Activated T-cell treated with anti-CD3 and anti-CD28 coated beads, Interleukin-2, amount 50 U/mL, for 1 hour (primary cell): ENCODE measurements at places on chromosomes 3 and 15.

DNA sequence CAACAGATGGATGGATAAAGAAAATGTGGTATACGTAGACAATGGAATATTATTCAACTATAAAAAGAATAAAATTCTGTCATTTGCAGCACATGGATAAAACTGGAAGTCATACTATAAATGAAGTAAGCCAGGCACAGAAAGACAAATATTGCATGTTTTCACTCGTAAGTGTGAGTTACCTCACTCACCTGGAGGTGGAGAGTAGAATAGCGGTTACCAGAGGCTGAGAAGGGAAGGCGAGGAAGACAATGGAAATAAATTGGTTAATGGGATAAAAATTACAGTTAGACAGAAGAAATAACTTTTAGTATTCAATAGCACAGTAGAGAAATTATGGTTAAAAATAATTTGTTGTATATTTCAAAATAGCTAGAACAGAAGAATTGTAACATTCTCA is 141.6 kb downstream of the EFHB start:
- no peak for DNase-seq

GRCh38 chr15:88681610-88682221 is 42.9 kb downstream of the ISG20 start:
- DNase-seq: no peak

- peak; percentile 52 for DNase-seq
Observed at GRCh38 chr3:71066849-71067261, 516.7 kb downstream of the FOXP1 start.

- DNase-seq: no peak
Observed at GRCh38 chr3:174462916-174463315, 396.2 kb upstream of the NAALADL2 start.

GRCh38 chr3:99332718-99333117 is 305.7 kb upstream of the COL8A1 start:
- no peak for DNase-seq

DNA sequence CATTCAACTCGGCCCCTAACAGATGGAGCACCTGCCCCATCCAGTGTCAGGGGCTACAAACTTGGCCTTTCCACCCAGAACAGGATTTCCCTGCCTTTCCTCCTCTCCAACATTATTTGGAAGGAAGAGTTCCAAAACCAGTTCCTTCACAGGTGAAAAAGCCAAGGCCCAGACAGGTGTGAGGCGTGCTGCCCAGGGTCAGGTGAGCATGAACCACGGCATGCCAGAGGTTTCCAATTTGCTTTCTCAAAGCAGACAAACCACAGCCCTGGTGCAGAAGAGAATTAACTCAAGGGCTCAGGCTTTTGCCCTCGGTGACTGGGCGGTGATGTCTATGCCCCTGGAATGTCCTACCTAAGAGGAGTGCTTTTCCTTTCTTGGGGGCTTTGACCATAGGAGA is 43.2 kb downstream of the LDHAL6B start:
- no peak for DNase-seq

DNA sequence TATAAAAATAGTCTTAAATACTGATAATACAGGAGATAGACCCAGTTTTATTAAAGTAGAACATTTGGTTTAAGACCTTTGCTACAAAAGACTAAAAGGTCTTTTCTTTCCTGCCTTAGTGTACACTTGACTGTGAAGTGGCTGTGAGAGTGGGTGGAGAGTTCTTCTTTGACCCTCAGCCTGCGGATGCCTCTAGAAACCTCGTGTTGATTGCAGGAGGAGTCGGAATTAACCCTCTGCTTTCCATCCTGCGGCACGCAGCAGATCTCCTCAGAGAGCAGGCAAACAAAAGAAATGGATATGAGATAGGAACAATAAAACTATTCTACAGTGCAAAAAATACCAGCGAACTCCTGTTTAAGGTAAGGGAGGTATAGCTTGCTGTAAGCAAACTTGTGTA is 36.5 kb downstream of the OXNAD1 start:
- DNase-seq: no peak

- no peak for DNase-seq
Observed at GRCh38 chr3:48338635-48339034, 5.2 kb upstream of the SPINK8 start.

GRCh38 chr3:169634618-169635236 is 28.8 kb downstream of the MECOM start:
- DNase-seq: no peak

DNA sequence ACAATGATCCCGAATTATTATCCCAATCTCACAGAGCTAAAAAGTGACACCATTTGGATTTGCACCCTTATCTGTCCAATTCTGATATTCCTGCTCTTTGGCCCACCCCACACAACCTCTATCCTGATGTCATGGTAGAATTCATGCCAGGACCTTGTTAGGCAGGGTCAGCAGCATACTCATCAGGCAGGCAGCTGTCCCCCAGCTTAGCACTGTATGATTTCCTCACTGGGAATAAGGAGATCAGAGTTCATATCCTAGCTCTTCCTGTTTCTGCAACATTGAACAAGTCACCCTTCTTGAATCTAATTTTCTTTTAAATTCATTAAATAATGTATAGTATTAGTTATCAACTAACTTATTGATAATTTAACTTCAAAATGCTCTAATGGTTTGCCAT is 12.0 kb upstream of the C3orf80 start:
- no peak for DNase-seq

DNA sequence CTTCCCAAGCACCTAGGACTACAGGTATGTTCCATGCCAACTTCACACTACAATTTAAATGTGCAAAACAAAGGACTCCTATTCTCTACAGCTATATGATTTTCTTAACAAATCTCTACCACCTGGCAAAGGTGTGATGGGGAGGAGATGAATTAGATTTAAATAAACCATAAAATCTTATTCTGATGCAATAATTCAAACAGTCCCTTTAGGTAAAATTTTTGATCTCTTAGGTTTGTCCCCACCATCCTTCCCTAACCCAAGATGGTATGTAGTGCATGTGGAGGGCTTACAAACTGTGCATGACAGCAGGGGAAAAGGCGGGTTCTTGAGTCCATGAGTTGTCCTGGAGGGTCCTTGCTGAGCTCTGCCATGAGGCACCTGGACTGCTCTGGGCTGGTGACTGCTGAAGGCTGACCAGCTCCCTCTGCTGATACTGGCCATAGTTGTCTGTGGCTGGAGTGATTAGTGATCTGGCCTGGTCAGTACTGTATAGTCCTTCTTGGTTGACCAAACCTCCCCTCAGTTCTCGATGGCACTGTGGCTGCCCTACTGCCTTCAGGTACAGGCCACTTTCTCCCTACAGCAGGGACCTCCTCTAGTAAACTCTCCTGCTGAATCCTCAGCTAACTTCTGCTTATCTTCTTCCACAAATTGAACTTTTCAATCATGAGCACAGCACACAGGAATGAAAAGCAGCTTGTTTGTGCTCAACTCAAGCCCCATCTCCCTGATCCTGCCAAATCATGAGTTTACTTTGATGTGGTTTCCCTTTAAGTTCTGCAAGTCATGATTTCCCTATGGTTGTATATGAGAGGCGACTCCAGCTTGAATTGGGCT is 30.1 kb downstream of the CFAP161 start:
- no peak for DNase-seq

GRCh38 chr3:182889948-182890629 is 90.2 kb downstream of the DCUN1D1 start:
- no peak for DNase-seq

DNA sequence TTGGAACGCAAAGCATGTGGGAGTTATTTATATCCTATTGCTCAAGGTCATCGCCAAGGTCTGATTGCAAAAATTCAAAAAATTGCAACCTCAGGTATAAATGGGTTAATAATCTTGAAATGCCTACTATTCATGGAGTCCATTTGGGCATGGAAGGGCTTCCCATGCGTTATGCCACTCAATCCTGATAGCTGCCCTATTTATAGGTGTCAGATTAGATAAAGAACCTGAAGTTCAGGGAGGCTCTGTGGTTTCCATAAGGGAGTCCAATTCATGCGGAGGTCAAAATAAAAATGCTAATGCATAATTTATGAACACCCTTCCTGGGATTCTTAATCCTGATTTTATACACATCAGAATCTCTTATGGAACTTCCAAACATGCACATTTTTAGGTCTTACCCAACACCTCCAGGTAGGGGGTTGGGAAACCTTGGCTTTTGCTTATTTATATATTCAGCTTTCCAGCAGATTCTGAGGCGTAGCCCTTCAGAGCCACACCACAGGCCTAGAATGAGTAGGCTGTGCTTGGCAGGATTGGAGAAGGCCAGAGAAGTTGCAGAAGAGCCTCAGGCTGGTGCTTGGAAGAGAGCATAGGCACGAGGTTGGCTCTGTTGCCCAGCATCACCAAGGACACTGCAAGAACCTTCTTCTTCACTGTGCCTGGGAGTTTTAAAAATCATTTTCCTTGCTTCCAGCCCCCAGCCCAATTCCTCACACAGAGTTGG is 324.4 kb upstream of the CFAP20DC start:
- no peak for DNase-seq

DNA sequence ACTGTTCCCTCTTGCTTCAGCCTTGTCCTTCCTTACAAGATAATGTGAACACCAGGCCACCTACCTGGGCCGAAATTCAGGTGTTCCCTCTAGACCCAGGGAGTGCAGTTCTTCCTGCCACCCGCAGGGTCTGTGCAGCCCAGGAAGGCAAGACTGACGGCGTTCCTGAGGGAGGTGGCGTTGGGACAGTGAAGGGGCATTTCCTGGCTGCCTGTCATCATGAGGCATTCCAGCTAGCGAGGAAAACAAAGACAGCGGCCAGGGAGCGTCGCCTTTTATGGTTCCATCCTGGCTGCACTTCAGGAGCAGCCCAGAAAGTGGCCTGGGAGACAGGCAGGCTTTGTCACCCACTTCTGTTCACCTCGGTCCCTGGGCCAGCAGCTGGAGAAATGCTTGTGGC is 84.8 kb upstream of the WNT5A start:
- no peak for DNase-seq

GRCh38 chr15:57527382-57528091 is 64.2 kb upstream of the MYZAP start:
- DNase-seq: peak; percentile 19

GRCh38 chr3:22474706-22475445 is 723.9 kb upstream of the ZNF385D start:
- DNase-seq: no peak

DNA sequence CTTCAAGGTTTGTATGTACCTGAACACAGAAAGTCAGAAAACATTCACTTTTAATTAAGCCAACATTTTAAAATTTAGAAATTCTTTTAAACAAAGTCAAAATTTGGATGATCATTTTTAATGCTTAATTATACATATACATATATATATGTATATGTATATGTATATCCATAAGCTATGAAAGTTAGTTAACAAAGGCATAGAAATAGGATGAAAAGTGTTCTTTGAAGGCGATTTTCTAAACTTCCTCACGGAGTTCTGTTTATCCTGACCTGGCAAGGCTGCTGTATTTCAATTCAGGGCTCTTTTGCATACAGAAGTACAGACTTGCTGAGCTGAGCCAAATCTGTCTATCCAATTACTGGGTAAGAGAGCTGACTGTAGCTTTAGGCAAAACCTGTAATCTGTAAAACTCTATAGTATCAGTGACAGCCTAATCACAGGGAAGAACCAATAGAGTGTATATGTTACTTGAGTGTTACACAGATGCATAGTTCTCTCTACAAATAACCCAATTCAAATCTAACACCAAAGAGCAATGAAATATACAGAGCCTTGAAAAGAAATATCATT is 32.1 kb upstream of the THRB start:
- DNase-seq: no peak

- no peak for DNase-seq
Observed at GRCh38 chr3:79306934-79307570, 460.7 kb downstream of the ROBO1 start.

DNA sequence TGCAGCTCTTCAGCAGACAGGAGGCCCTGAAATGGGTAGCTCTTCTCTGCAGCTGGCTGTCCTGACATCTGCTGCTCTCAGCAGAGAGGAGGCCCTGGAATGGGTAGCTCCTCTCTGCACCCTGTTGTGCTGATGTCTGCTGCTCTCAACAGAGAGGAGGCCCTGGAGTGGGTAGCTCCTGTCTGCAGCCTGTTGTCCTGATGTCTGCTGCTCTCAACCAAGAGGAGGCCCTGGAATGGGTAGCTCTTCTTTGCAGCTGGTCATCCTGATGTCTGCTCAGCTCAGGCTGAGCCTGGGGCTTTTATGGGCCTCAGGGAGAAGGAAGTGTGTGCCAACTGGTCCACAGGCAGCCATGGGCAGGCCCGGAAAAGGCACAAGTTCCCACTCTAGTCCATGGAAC is 66.6 kb downstream of the PIK3CB start:
- no peak for DNase-seq

- no peak for DNase-seq
Observed at GRCh38 chr15:62431008-62431797, 266.1 kb upstream of the C2CD4B start.

GRCh38 chr3:171526146-171526545 is 65.9 kb upstream of the TNIK start:
- no peak for DNase-seq

DNA sequence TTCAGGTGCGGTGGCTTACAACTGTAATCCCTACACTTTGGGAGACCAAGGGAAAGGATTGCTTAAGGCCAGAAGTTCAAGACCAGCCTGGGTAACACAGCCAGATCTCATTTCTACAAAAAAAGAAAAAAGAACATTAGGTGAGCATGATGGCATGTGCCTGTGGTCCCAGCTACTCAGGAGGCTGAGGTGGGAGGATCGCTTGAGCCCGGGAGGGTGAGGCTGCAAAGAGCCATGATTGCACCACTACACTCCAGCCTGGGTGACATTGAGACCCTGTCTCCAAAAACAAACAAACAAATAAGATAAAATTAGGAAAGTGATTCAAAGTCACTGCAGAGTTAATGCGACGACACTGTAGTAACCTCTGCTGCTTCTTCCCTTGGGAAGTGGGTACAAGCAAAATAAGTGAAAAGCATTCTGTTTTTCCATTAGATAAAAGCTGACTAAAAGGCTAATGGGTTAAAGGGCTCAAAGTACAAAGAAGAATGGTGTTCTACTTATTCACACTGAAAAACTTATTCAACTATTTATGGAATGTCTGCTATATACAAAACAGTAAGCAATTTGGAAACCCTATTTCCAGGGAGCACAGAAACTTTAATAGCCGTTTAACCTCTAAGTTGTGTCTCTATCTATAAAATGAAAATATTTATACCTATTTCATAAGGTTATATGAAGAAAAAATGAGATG is 8.0 kb upstream of the RPS27L start:
- DNase-seq: no peak

- DNase-seq: no peak
Observed at GRCh38 chr15:81809543-81809942, 236.3 kb downstream of the MEX3B start.
